ENCODE measurements at places on chromosomes 11 and 22. TPM values are rescaled to one million over a fixed set of nuclear protein-coding genes. Genes with fewer than 3 reads are reported as not detected.

DNA sequence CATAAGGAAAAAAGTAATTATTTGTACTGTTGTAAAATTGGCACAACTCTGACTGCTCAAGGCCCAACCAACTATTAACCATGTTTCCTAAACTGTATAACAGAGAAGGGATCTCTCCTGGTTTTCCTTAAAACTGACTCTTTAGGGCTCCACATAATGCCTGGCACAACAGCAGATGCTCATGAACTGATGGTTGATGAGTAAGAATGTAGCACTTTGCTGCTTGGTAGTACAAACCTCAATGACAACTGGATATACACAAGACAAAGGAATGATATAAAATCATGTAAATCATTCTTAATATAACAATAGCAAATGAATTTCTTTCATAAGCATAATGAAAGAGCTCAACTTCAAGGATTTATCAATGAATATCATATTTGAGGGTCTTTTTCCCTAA lies 11.7 kb downstream of the MSANTD2 start:
- DNase-seq = no peak
- no peaks in the 10 kb centered on the region for H3K27me3 ChIP-seq
- no peak overlapping the region for H3K27ac ChIP-seq
- no peak overlapping the region for H3K4me3 ChIP-seq
- peaks cover 25% of the 10 kb centered on the region for H3K4me1 ChIP-seq
- H3K36me3 ChIP-seq = no peaks in the 10 kb centered on the region

GRCh38 chr11:16217631-16218030 lies 138.7 kb downstream of the SOX6 start:
- H3K4me1 ChIP-seq = no peaks in the 10 kb centered on the region
- DNase-seq = no peak
- H3K36me3 ChIP-seq = no peaks in the 10 kb centered on the region
- no peaks in the 10 kb centered on the region for H3K27me3 ChIP-seq
- H3K27ac ChIP-seq = no peak overlapping the region
- no peak overlapping the region for H3K4me3 ChIP-seq

- no peaks in the 10 kb centered on the region for H3K4me1 ChIP-seq
- H3K27me3 ChIP-seq = no peaks in the 10 kb centered on the region
- no peak overlapping the region for H3K4me3 ChIP-seq
- H3K36me3 ChIP-seq = no peaks in the 10 kb centered on the region
- no peak overlapping the region for H3K27ac ChIP-seq
These were observed 1156.9 kb downstream of the BRD1 start for GRCh38 chr22:48670731-48671130.

- peaks cover 6% of the 10 kb centered on the region for H3K4me1 ChIP-seq
- no peaks in the 10 kb centered on the region for H3K36me3 ChIP-seq
- H3K4me3 ChIP-seq = no peak overlapping the region
- peaks cover 31% of the 10 kb centered on the region for H3K27me3 ChIP-seq
- DNase-seq = no peak
These were observed 88.6 kb downstream of the ST3GAL4 start for GRCh38 chr11:126444072-126444471.

GRCh38 chr11:133997554-133997953 lies 40.8 kb upstream of the IGSF9B start:
- no peak for DNase-seq
- H3K27me3 ChIP-seq = peaks cover 33% of the 10 kb centered on the region
- H3K4me3 ChIP-seq = no peak overlapping the region
- no peaks in the 10 kb centered on the region for H3K36me3 ChIP-seq

DNA sequence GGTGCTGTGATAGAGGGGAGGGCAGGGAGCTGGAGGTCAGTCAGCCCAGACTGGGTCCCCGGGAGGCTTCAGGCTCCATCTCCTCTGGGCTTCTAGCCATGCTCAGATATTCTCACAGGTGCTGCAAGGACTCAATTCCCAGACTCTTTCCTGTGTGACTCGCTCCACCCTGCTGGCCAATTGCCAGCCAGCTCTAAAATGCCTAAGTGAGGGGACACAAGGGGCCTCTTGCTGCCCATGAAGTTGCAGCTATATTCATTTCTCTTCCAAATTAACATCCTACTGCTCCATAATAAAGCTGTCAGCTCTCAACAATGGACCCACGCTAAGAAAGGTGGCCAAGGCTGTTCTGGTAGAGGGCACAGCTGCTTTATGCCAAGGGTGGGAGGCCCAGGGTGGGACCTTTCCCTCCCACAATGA lies 101.5 kb downstream of the PLEKHA7 start:
- no peaks in the 10 kb centered on the region for H3K27me3 ChIP-seq
- H3K4me3 ChIP-seq = no peak overlapping the region
- no peak overlapping the region for H3K27ac ChIP-seq
- no peaks in the 10 kb centered on the region for H3K36me3 ChIP-seq

DNA sequence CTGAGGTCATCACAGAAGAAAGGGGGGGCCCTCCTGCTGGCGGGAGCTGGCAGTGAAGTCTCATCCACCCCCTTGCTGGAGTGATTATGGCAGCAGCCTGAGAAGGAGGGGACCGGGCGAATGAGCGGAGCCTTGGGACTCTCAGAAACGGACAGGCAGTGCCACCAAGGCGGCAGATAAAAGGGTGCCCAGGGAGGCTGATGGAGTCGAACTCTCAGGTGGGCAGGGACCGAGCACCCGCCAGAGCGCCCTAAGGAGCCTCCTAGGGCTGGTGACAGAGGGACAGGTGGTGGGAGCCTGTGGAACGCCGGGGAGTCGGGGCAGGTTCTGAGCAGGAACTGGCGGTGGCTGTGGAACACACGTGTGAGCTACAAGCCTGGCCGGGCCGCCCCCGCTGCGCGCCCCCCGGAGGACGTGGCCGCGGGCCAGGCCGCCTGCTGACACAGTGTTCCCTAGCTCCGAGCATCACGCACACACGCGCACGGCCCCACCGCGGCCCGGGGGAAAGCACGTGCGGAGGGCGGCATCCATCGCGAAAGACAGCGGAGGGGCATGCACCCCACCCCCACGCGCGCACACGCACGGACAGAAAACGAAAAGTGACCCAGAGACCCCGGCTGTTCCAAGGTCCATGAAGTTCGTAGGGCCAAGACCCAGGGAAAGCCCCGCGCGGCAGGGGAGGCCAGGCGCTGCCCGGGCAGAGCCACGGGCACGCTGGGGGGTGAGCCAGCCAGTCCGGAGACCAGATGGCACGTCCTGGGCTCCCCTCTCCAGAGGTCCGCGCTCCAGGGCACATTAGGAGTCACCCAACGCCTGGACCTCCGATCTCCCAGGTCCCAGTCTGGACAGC lies 1.0 kb downstream of the VWCE start:
- peaks cover 11% of the 10 kb centered on the region for H3K36me3 ChIP-seq
- H3K4me1 ChIP-seq = peaks cover 20% of the 10 kb centered on the region
- no peak for DNase-seq
- H3K4me3 ChIP-seq = peak overlapping the region; percentile 86

DNA sequence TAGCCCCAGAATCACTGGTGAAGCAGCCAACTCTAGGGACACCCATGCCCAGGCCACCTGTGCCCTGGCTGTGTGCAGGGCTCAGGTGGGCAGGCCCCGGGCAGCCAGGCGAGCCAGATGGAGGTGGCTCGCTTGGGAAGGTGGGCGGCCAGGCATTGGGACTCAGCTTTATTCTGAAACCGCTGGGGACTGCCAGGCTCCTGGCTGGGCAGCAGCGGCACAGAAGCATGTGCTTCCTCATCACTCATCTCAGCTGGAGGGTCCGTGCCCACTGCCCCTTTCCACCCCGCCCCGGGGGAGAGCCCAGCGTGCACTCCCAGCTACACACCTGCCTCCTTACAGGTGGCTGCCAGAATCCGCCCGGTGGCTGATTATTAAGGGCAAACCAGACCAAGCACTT lies 27.1 kb upstream of the SLC22A12 start:
- peaks cover 2% of the 10 kb centered on the region for H3K4me1 ChIP-seq
- peaks cover 9% of the 10 kb centered on the region for H3K27me3 ChIP-seq
- no peak overlapping the region for H3K27ac ChIP-seq
- H3K36me3 ChIP-seq = no peaks in the 10 kb centered on the region
- no peak for DNase-seq

DNA sequence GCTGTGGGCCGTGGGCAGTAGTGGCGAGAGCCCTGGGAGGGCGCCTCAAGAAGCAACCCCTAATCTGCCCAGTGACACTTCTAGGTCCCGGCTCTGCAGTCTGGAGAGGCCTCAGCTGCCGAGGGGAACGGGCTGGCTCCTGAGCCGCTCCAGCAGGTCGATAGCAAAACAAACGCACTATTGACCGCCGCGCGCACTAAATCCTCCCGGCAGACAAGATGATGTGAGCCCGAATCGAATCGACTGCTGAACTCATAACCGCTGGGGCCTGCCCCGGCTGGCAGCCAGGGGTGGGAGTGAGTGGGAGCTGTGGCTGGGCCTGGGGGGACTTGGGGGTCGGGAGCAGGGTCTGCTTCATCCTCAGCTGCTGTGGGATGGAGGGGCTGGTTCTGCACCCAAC lies 36.1 kb downstream of the FLRT1 start:
- no peaks in the 10 kb centered on the region for H3K36me3 ChIP-seq
- H3K4me1 ChIP-seq = peaks cover 7% of the 10 kb centered on the region
- H3K27me3 ChIP-seq = no peaks in the 10 kb centered on the region
- H3K4me3 ChIP-seq = no peak overlapping the region
- H3K27ac ChIP-seq = no peak overlapping the region

GRCh38 chr11:75625991-75626888 lies 42.6 kb downstream of the MAP6 start:
- no peak overlapping the region for H3K27ac ChIP-seq
- peaks cover 6% of the 10 kb centered on the region for H3K4me1 ChIP-seq
- DNase-seq = no peak
- H3K36me3 ChIP-seq = no peaks in the 10 kb centered on the region

GRCh38 chr11:126282361-126282735 lies 545 bp upstream of the TIRAP start:
- H3K4me3 ChIP-seq = peak overlapping the region; percentile 99
- H3K27ac ChIP-seq = peak overlapping the region; percentile 97
- peaks cover 39% of the 10 kb centered on the region for H3K4me1 ChIP-seq
- DNase-seq = peak; percentile 24
- peaks cover 4% of the 10 kb centered on the region for H3K36me3 ChIP-seq

DNA sequence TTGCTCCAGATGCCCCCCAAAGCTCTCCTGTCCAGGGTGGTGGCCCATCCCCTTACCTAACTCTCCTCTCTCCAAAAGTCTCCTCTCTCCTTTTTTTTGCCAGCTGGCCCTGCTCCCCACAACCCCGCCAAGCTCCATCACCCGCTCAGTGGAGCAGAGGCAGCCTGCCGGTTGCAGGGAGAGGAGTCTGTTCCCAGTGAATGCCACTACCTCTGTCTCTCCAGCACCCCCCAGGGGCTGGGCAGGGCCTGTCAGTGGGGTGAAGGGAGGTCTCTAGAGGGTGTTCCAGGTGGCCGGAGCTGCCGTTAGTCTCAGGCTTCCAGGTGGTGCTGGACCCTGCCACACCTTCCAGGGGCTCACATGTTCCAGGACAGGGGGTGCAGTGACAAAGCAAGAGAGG lies 387.0 kb downstream of the CTTN start:
- H3K4me3 ChIP-seq = no peak overlapping the region
- DNase-seq = no peak
- no peaks in the 10 kb centered on the region for H3K36me3 ChIP-seq
- no peaks in the 10 kb centered on the region for H3K27me3 ChIP-seq
- H3K27ac ChIP-seq = no peak overlapping the region

DNA sequence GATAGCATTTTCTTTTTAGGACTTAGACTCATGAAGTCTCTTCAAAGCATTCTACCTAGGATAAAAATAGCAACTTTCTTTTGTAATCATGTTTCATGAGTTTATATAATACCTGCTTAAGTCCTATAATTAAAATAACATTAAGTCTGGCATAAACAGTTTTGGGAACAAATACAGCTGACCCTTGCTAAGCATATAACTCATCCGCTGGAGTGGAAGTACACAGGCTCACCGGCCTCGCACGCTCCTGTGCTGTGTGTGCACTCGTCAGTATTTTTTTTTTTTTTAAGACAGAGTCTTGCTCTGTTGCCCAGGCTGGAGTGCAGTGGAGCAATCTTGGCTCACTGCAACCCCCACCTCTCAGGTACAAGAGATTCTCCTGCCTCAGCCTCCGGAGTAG lies 221.8 kb downstream of the ADAMTS15 start:
- no peak for DNase-seq
- no peak overlapping the region for H3K27ac ChIP-seq
- no peak overlapping the region for H3K4me3 ChIP-seq
- peaks cover 2% of the 10 kb centered on the region for H3K36me3 ChIP-seq

GRCh38 chr11:78147807-78148206 lies 8.4 kb upstream of the ALG8 start:
- no peak overlapping the region for H3K4me3 ChIP-seq
- no peak overlapping the region for H3K27ac ChIP-seq
- H3K36me3 ChIP-seq = peaks cover 3% of the 10 kb centered on the region
- DNase-seq = no peak

DNA sequence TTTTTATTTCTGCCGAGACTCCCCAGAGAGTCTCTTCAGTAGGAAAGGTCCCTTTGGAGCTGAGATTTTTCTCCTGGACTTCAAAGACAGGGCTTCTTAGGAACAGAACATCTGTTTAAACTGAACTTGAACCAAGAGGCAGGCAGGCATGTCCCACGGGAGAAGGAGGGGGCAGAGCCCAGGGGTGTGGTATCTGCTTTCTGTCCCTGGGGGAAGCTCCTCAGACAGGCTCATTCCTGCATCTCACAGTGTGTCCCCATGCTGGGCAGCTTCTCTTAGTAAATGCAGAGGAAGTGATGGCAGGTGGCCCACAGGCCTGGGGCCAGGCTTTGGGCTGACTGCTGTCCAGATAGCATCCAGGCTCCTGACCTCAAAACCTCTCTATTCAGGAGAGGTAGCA lies 47.3 kb downstream of the TSPAN18 start:
- no peaks in the 10 kb centered on the region for H3K27me3 ChIP-seq
- H3K36me3 ChIP-seq = peaks cover 6% of the 10 kb centered on the region
- DNase-seq = no peak
- peaks cover 40% of the 10 kb centered on the region for H3K4me1 ChIP-seq
- no peak overlapping the region for H3K4me3 ChIP-seq

- peaks cover 4% of the 10 kb centered on the region for H3K4me1 ChIP-seq
- DNase-seq = no peak
- no peak overlapping the region for H3K27ac ChIP-seq
- H3K27me3 ChIP-seq = peaks cover 53% of the 10 kb centered on the region
These were observed 30.5 kb downstream of the LRRC10B start for GRCh38 chr11:61539006-61539405.

- no peaks in the 10 kb centered on the region for H3K36me3 ChIP-seq
- H3K27ac ChIP-seq = no peak overlapping the region
- H3K4me1 ChIP-seq = no peaks in the 10 kb centered on the region
- no peaks in the 10 kb centered on the region for H3K27me3 ChIP-seq
- no peak overlapping the region for H3K4me3 ChIP-seq
- no peak for DNase-seq
These were observed 192.5 kb downstream of the FAT3 start for GRCh38 chr11:92416971-92417725.

FJX1 gene
- total RNA-seq = not detected

MTMR3 gene
- 55.7 TPM for total RNA-seq

CEND1 gene
- 0.63 TPM for total RNA-seq

DLAT gene
- total RNA-seq = 16.1 TPM

UBQLN3 gene
- 0.20 TPM for total RNA-seq

CLDN5 gene
- 0.87 TPM for total RNA-seq
